Spinal cord (tissue), 10 donors: ENCODE measurements at places on chromosomes 6 and 20. TPM values are rescaled to one million over a fixed set of nuclear protein-coding genes. Genes with fewer than 3 reads are reported as not detected.

The SPATA25 gene
- total RNA-seq, result 1.3 TPM

The TREML2 gene
- 0.40 TPM for total RNA-seq

GRCh38 chr6:43762966-43763695 is 6.9 kb upstream of the VEGFA start:
- no peak for DNase-seq
- no peak overlapping the region for H3K27ac ChIP-seq
- no peak overlapping the region for H3K4me3 ChIP-seq
- peaks cover 5% of the 10 kb centered on the region for H3K27me3 ChIP-seq
- H3K36me3 ChIP-seq, result no peaks in the 10 kb centered on the region

- H3K4me1 ChIP-seq, result no peaks in the 10 kb centered on the region
- H3K4me3 ChIP-seq, result no peak overlapping the region
- peaks cover 22% of the 10 kb centered on the region for H3K36me3 ChIP-seq
These were observed 42.9 kb downstream of the BCAS4 start for GRCh38 chr20:50837532-50838321.

- peaks cover 26% of the 10 kb centered on the region for H3K36me3 ChIP-seq
- H3K27me3 ChIP-seq, result no peaks in the 10 kb centered on the region
- DNase-seq, result no peak
- H3K27ac ChIP-seq, result no peak overlapping the region
- no peaks in the 10 kb centered on the region for H3K4me1 ChIP-seq
These were observed 40.7 kb upstream of the MROH8 start for GRCh38 chr20:37219751-37220668.

GRCh38 chr6:7215131-7215530 is 97.9 kb downstream of the SSR1 start:
- H3K4me3 ChIP-seq, result no peak overlapping the region
- peaks cover 14% of the 10 kb centered on the region for H3K36me3 ChIP-seq
- H3K27me3 ChIP-seq, result no peaks in the 10 kb centered on the region
- no peak overlapping the region for H3K27ac ChIP-seq
- DNase-seq, result no peak

- H3K4me1 ChIP-seq, result no peaks in the 10 kb centered on the region
- no peaks in the 10 kb centered on the region for H3K36me3 ChIP-seq
- no peak overlapping the region for H3K27ac ChIP-seq
- no peaks in the 10 kb centered on the region for H3K27me3 ChIP-seq
These were observed 111.6 kb upstream of the EDN1 start for GRCh38 chr6:12178521-12178920.

GRCh38 chr20:38252292-38253288 is 7.9 kb downstream of the KIAA1755 start:
- H3K27ac ChIP-seq, result peak overlapping the region; percentile 81
- no peak overlapping the region for H3K4me3 ChIP-seq
- no peak for DNase-seq
- peaks cover 22% of the 10 kb centered on the region for H3K4me1 ChIP-seq

DNA sequence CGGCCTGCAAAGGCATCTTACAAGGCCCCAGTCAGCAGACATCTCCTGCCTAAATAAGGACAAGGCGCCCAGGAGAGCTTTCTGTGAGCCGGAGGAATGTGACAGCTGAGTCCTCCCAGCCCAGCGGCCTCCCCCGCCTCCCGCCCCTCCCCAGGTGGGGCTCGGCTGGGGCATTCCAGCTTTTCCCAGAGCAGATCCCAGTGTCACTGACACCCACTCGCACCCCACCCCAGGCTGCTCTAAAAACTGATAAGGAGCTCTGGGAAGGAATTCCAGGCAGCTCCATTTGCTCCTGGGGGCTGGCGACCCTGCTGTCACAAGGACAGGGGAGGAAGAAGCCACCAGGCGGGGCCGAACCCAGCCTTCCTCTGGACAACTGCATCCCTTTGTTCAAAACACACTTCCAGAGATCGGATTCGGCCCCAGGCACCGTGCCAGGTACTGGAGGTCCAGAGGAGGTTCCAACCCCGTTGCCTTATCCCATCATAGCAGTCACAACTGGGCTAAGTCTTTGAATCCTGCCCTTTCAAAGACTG is 49.7 kb downstream of the JPH2 start:
- DNase-seq, result no peak
- no peaks in the 10 kb centered on the region for H3K27me3 ChIP-seq
- no peak overlapping the region for H3K4me3 ChIP-seq
- peaks cover 2% of the 10 kb centered on the region for H3K4me1 ChIP-seq

DNA sequence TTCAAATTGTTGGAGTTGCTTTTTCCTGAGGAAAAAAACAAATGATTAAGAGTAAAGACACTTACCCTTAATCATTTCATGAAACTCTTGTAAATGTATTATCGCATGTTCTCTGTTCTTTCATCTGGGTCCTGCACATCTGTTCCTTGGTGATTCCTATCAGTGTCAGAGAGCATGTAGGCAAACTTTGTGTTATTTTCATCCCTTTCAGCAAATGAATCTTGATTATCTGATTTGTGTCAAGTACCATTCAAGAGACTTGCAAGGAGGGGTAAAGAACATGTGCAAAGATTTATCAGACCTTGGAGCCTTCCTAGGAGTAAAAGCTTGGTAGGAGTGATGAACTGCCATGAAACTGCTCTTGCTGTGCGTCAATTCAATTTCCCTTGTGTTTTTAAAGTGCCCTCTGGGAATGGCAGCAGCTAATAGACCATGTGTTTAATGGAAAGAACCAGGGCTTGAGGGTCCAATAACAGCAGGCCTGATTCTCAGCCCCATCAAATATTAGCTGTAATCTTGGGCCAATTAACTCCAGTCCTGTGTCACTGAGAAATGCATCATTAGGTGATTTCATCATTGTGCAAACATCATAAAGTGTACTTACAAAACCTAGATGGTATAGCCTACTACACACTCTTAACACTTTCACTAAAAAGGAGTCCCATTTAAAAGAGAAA is 118.9 kb upstream of the CEP85L start:
- DNase-seq, result no peak
- no peaks in the 10 kb centered on the region for H3K27me3 ChIP-seq
- no peaks in the 10 kb centered on the region for H3K36me3 ChIP-seq
- no peak overlapping the region for H3K4me3 ChIP-seq
- H3K27ac ChIP-seq, result no peak overlapping the region

The CLDN20 gene
- total RNA-seq, result 0.79 TPM

DNA sequence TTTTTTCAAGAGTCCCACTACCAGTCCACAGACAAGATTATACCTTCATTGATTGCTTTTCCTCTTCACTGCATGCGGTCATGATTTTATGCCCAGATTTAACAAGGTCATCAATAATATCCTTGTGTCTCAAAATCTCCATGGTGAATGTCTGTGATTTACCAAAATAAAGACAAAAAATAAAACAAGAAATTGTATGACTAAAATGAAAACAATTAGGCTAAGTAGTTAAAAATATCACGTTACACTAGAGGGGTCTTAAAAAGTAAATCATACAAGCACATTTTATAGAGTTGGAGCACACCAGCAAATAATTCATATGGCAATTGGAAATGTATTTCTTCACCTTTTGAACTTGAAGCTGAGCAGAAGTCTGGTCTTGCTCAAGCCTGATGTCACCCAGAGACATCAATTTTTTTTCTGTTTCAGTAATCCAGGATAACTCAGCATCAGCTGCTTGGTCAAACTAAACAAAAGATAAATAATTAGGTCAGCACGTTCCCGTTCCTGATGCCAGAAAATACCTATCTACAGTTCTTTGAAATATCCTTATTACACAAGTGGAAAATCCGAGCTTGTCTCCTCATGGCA is 125.4 kb downstream of the DST start:
- no peaks in the 10 kb centered on the region for H3K27me3 ChIP-seq
- no peak for DNase-seq
- H3K36me3 ChIP-seq, result peaks cover 16% of the 10 kb centered on the region

The B3GALT4 gene
- 5.8 TPM for total RNA-seq

The EDN3 gene
- total RNA-seq, result 31.1 TPM

The NOX3 gene
- total RNA-seq, result not detected

GRCh38 chr20:967796-968742 is 34.0 kb downstream of the RSPO4 start:
- no peak overlapping the region for H3K4me3 ChIP-seq
- no peaks in the 10 kb centered on the region for H3K4me1 ChIP-seq
- peak; percentile 44 for DNase-seq
- H3K36me3 ChIP-seq, result peaks cover 3% of the 10 kb centered on the region
- no peaks in the 10 kb centered on the region for H3K27me3 ChIP-seq
- H3K27ac ChIP-seq, result no peak overlapping the region

GRCh38 chr6:134984821-134985220 is 34.9 kb upstream of the ALDH8A1 start:
- no peak overlapping the region for H3K4me3 ChIP-seq
- DNase-seq, result no peak
- no peaks in the 10 kb centered on the region for H3K4me1 ChIP-seq
- peaks cover 7% of the 10 kb centered on the region for H3K36me3 ChIP-seq

The HTR1E gene
- 0.61 TPM for total RNA-seq

The ADGB gene
- 6.6 TPM for total RNA-seq

The RIPOR2 gene
- 34.2 TPM for total RNA-seq

The CST3 gene
- total RNA-seq, result 571 TPM

GRCh38 chr6:40336296-40336695 is 250.9 kb downstream of the LRFN2 start:
- H3K27me3 ChIP-seq, result no peaks in the 10 kb centered on the region
- DNase-seq, result no peak
- H3K27ac ChIP-seq, result no peak overlapping the region
- no peak overlapping the region for H3K4me3 ChIP-seq

DNA sequence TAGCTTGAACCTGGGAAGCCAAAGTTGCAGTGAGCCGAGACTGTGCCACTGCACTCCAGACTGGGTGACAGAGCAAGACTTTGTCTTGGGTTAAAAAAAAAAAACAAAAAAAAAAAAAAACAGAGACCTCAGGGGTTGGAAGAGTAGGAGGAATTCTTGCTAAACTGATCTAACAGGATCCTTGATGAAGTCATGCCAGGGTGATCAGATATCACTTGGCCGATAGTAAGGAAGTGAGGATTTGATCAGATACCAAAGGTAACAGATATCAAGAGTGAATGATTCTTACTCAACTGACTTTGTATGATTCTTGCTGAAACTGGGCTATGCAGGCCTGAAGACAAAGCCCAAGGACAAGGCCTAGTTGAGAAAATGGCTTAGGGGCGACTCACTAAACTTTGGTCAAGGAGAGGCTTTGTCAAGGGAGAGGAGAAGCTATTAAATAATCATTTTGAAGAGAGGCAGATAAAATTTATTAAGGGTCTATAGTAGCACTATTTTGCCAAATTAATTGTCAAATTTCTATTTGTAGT is 624.7 kb downstream of the UTRN start:
- no peak overlapping the region for H3K27ac ChIP-seq
- H3K4me1 ChIP-seq, result no peaks in the 10 kb centered on the region
- H3K4me3 ChIP-seq, result no peak overlapping the region
- DNase-seq, result no peak

DNA sequence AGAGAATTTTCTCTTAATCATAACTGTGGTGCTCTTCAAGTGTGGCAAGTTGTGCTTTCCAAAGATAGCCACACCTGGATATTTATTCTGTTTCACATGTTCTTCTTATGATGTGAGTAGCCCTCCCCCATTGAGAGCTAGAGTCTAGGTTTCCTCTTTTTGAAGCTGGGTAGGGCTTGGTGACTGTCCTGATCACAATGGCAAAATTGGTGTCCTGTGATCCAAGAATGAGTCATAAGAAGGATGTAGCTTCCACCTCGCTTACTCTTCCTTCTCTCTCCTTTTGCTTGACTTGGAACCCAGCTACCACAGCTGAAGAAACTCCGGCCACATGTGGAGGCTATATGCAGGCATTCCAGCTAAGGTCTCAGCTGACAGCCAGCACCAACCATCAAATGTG is 7.4 kb upstream of the IGF2R start:
- H3K27ac ChIP-seq, result no peak overlapping the region
- H3K36me3 ChIP-seq, result no peaks in the 10 kb centered on the region
- H3K4me3 ChIP-seq, result no peak overlapping the region
- peaks cover 20% of the 10 kb centered on the region for H3K27me3 ChIP-seq
- DNase-seq, result no peak
- H3K4me1 ChIP-seq, result no peaks in the 10 kb centered on the region

DNA sequence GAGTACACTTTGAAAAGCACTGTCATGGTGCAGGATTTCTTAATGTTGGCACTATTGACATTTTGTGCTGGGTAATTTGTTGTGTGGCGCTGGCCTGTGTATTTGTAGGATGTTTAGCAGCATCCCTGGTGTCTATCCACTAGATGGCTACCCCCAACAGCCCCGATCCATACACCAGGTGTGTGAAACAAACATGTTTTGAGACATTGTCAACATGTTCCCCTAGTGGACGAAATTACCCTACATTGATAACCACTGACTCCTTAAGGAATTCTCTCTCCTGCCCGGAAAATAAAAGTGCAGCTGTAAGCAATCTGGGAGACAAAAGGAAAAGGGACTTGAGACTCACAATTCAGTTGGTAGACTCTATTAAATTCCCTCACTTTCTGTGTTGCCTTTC is 52.6 kb upstream of the TMEM200A start:
- no peaks in the 10 kb centered on the region for H3K4me1 ChIP-seq
- no peaks in the 10 kb centered on the region for H3K36me3 ChIP-seq
- H3K4me3 ChIP-seq, result no peak overlapping the region
- no peak for DNase-seq
- H3K27ac ChIP-seq, result no peak overlapping the region

GRCh38 chr20:32965581-32966373 is 38.5 kb downstream of the SUN5 start:
- no peaks in the 10 kb centered on the region for H3K27me3 ChIP-seq
- no peaks in the 10 kb centered on the region for H3K36me3 ChIP-seq
- H3K4me1 ChIP-seq, result peaks cover 15% of the 10 kb centered on the region
- no peak for DNase-seq
- H3K4me3 ChIP-seq, result no peak overlapping the region
- no peak overlapping the region for H3K27ac ChIP-seq

- H3K27ac ChIP-seq, result no peak overlapping the region
- no peaks in the 10 kb centered on the region for H3K36me3 ChIP-seq
- no peak overlapping the region for H3K4me3 ChIP-seq
- DNase-seq, result no peak
- no peaks in the 10 kb centered on the region for H3K4me1 ChIP-seq
- peaks cover 2% of the 10 kb centered on the region for H3K27me3 ChIP-seq
These were observed 556.5 kb downstream of the DHX35 start for GRCh38 chr20:39518654-39519053.

The XKR7 gene
- 1.8 TPM for total RNA-seq

The CCN6 gene
- not detected for total RNA-seq

DNA sequence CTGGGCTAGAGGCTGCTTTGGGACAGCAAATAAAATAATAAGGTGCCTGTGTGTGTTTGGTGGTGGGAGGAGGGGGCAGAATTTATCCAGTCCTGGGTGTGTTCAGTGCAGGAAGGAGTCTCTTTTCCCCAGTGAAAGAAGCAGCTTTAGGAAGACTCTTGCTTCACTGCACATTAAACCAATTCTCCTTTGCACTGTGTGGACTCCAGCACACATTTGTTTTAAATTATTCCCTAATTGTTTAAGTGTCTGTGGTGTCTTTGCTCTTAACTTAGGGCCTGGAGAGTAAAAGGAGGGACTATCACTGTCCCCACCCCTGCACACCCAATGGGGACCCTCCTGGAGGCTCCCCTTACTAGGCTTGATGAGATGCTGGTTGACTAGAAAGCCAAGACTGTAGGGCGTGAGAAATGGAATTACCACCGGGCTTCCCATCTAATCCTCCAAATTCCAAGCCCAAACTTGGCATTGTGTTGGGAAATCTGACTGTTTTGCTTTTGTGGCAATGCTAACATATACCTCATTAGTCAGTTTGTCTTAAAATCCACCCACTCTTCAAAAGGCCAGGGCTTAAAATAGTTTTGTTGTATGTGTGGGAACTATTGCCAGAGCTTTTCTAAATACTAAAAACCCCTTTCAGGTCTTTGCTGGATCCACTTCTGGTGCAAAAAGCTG is 13.5 kb upstream of the DAAM2 start:
- no peaks in the 10 kb centered on the region for H3K36me3 ChIP-seq
- peaks cover 18% of the 10 kb centered on the region for H3K4me1 ChIP-seq
- no peak for DNase-seq
- H3K27ac ChIP-seq, result no peak overlapping the region
- no peak overlapping the region for H3K4me3 ChIP-seq
- H3K27me3 ChIP-seq, result no peaks in the 10 kb centered on the region
